T follicular helper cell (primary cell): ENCODE measurements at places on chromosomes 5 and 9.

DNA sequence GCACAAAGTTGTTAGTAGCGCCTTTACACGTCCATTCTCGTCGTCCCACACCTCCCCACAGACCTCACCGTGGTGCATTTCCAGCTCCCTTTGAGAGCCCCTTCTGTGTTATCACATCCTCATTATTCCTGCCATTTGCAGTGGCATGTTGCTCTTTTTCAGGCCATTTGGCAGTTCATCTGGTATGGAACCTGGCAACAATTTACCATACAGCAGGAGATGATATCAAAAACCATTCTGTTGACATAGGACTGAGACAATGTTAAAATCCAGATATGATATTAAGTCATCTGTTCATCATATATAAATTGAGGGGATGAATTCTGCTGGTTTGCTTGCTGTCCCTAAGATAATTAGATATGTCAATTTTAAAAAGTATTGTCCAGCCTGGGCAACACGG is 83.0 kb downstream of the TMEM174 start:
- DNase-seq, result no peak

GRCh38 chr5:139473105-139473504 is 2.3 kb downstream of the SMIM33 start:
- DNase-seq, result no peak

GRCh38 chr5:8814105-8814504 is 731.8 kb downstream of the SEMA5A start:
- DNase-seq, result no peak

GRCh38 chr5:749101-749670 is 35.3 kb downstream of the ZDHHC11B start:
- DNase-seq, result no peak

- DNase-seq, result no peak
Measured at GRCh38 chr9:70363760-70364159, 50.7 kb downstream of the KLF9 start.
